ENCODE measurements at places on chromosomes 16 and 17.

DNA sequence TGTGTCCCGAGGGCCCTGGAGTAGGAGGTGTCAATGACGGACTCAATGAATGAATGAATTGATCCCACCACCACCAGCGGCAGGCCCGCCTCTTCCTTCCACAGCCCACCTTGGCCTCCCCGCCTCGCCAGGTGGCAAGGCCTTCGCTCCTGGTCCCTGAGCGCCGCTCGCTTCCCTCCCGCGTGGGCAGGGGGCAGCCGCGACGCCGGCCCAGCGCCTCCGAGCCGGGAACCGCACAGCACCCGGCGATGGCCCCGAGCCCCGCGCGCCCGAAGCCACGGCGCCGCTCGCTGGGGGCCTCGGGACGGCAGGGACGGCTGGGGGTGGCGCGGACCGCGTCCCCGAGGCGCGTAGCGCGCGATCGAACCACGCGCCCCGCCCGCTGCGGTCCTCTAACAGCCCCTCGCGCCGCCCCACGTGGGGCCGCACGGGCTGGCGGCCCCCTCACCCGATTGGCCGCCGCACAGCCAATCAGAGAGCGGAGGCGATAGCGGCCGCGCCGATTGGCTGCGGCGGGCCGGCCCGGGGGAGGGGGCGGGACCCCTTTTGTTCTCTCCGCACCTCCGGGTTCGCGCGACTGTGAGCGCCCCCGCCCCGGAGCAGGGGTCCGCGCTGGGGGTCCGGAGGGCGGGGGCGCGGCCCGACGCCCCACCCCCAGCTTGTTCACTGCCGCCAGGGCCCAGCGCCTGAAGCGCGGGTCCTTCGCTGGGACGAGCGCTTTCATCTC is 31.4 kb downstream of the ACTG1 start:
- no peak for DNase-seq

GRCh38 chr17:15038656-15039055 is 226.5 kb downstream of the PMP22 start:
- DNase-seq = no peak

- DNase-seq = no peak
These were observed 51.9 kb downstream of the CDYL2 start for GRCh38 chr16:80752541-80752940.

GRCh38 chr16:79509211-79509631 is 91.3 kb downstream of the MAF start:
- no peak for DNase-seq

DNA sequence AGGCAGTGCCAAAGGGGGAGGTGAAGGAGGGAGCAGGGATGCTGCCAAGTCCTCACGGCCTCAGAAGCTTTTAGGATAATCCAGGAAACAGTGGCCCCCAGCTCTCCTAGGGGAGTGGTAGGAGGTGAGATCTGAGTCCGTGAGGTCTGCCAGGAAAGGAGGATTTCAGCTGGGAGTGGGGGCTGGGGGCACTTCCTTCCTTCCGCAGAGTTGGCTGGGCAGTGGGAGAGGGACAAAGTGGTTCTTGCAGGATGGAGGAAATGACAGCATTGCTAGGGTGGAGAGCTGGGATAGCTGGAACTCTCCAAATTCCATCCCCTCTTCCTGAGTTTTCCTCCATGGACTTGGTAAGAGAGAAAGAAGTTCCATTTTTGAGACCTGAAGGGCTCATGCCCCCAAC is 4.8 kb upstream of the SP6 start:
- no peak for DNase-seq

- DNase-seq = no peak
These were observed 35.4 kb upstream of the LITAF start for GRCh38 chr16:11621920-11622651.

DNA sequence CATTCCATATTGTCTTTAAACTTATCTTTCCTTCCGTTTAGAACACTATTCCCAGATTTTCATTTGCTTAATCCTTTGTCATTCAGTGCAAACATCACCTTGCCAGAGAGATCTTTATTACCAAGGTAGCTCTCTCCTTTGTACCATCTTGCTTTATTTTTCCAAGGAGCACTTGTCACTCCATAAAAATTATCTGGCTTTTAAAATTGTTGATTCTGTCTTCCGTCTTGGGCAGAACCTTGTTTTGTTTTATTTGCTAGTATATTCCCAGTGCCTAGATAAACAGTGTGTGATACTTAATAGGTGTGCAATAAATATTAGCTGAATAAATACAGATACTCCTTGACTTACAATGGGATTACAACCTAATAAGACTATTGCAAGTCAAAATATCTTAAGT is 327.7 kb downstream of the UTP18 start:
- no peak for DNase-seq

GRCh38 chr16:77549876-77550275 is 115.0 kb upstream of the ADAMTS18 start:
- peak; percentile 13 for DNase-seq

DNA sequence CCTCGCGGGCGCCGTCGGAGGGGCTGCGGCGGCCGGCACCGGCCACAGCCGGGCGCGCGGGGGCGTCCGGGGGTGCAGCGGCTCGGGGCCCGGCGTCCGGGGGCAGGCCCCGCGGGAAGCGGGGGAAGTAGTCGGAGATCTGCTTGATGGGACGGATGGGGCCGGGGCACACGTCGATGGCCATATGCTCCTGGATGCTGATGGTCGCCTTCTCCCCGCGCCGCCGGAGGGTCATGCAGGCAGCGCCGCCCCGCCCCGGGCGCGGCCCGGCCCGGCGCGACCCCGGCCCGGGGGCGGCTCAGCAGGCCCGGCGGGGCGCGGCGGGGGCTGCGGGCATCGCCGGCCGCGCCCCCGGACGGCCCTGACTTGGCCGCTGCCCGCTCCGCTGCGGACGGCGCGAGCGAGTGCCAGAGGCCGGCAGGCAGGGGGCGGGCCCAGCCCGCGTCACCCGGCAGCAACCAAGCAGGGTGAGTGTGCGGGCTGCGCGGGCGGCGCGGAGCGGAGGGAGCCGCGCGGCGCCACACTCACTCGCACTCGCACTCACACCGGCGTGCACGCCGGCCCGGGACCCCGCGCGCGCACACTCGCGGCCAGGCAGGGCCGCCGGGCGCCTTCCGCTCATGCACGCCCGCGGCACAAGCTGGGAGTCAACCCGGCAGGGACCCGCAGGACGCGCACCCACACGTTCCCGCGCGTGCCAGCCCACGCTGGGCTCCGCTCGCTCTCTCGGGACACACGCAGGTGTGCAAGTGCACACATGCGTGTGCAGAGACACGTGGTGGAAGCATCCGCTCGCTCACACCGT is at the start of gene DOC2B:
TSS of gene DOC2B (minus strand) at position 406 of the 805 bp plus-strand sequence. CDS start at position 235, 171 bp downstream.
- no peak for DNase-seq

DNA sequence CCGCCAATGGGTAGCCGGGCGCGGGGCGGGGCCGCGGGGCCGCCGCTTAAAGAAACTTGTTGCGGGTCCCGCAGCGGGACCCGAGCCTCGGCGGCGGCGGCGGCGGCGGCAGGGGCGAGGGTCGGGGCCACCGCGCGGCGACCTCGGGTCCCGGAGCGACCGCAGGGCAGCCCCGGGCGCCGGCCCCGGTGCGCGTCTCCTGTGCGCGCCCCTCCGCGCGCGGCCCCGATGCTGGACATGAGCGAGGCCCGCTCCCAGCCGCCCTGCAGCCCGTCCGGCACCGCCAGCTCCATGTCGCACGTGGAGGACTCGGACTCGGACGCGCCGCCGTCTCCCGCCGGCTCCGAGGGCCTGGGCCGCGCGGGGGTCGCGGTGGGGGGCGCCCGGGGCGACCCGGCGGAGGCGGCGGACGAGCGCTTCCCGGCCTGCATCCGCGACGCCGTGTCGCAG is at the start of gene SOX8:
TSS of gene SOX8 (plus strand) at position 76 of the 450 bp plus-strand sequence. CDS start at position 229, 153 bp downstream.
- DNase-seq = no peak

GRCh38 chr16:2278272-2278608 is 10.3 kb upstream of the RNPS1 start:
- DNase-seq = no peak

- DNase-seq = peak; percentile 98
These were observed 805 bp upstream of the ORAI3 start for GRCh38 chr16:30947859-30948666.

GRCh38 chr17:69358688-69359596 is 32.0 kb upstream of the ABCA5 start:
- DNase-seq = no peak

DNA sequence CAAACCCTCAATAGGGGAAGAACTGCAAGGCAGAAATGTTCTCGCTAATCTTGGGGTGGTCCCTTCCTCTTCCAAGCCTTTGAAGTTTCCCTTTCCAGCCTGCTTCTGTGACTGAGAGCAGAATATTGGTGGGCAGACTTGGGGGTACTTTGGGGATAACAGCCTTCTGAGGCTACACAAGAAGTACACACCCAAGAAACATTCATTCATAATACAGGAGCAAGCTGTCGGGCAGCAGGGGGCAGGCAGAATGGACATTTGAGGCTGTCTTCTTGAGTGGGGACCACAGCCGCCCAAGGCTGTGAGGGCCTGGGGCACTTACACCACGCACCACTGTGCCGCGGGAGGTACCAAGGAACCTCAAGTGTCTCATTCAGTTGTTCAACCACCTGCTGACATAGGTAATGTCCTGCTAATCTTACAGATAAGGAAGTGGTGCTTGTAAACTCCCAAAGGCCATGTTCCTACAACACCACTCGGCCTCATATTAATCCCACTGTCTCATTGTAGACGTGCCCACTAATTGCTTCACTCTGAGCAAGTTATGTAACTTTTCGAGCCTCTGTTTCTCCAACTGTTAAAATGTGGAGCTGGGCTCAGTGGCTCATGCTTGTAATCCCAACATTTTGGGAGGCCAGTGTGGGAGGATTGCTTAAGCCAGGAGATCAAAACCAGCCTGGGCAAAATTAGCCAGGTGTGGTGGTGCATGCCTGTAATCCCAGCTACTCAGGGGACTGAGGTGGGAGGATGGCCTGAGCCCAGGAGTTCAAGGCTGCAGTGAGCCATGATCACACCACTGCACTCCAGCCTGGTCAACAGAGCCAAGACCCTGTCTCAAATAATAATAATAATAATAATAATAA is 2.5 kb upstream of the MRPS23 start:
- no peak for DNase-seq

DNA sequence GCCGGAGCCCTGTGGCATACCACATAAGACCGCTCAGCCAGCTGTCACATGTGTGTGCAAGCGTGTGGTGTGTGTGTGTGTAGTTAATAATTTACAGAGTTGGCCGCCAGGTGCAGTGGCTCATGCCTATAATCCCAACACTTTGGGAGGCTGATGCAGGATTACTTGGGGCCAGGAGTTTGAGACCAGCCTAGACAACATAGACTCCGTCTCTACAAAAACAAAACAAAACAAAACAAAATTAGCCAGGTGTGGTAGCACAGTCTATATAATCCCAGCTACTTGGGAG is 20.4 kb downstream of the SOCS1 start:
- DNase-seq = no peak

Measured in brain microvascular endothelial cell (primary cell).